Liver (tissue), 10 donors: ENCODE measurements at places on chromosomes 12 and 14.

DNA sequence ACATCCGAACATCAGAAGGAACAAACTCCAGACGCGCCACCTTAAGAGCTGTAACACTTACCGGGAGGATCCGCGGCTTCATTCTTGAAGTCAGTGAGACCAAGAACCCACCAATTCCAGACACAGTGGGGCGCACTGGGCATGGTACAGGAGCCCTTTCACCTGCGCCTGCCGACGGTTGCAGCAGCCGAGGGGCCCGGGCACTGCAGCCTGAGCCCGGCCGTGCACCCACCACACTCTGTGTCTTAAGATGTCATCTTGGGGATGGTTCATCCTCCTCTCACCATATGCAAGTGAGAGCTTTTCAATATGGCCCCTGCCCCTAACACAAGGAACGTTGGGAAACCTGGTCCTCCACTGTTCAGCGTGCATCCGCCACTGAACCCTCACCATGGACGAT, 288.3 kb downstream of the TTC8 start:
- no peak overlapping the region for H3K27ac ChIP-seq
- H3K4me3 ChIP-seq: no peak overlapping the region
- no peaks in the 10 kb centered on the region for H3K27me3 ChIP-seq

DNA sequence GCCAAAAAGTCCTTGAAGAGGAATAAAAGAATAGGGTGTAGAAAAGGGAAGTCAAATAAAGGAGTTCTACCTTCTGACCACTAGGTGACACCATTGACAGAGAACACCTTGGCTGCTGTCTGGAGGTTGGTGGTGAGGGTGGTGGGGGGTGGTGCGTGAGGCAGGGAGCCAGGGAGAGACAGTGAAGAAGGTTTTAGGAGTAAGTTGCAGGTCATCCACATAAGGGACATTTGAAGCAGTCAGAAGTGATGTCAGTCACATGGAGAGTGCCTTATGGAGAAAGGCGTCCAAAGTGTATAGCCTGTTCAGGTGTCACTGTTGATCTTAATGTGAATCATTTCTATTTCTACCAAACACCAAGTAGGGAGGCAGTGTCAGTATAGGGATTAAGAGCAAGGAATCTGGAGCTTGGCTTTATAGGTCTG, 279.3 kb upstream of the DDHD1 start:
- H3K27ac ChIP-seq: no peak overlapping the region
- H3K27me3 ChIP-seq: no peaks in the 10 kb centered on the region
- no peaks in the 10 kb centered on the region for H3K4me1 ChIP-seq
- H3K4me3 ChIP-seq: no peak overlapping the region

DNA sequence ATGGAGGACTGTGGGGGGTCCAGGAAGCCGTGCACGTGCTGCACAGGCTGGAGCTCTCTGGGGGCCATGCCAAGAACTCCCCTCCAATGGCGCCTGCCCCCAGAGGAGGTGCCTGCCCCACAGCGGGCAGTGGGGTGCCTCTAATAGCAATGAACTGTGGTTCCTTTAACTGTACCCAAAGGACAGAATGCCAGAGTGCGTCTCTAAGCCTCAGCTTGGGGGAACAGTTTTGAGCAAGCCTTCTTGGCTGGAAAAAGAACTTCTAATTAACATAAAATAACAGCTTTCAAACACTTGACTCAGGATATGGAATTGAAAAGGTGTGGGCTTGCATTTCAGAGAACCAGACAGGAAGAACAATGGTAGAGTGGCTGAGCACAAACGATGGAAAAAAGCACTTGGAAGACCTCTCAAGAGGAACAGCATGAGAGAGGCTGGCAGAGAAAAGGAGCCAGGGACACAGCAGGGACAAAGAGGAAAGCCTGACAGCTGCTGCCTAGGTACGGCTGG, 195.6 kb downstream of the TTC7B start:
- no peak for DNase-seq
- H3K27me3 ChIP-seq: no peaks in the 10 kb centered on the region
- H3K27ac ChIP-seq: no peak overlapping the region

GRCh38 chr12:89231686-89232085, 120.6 kb downstream of the DUSP6 start:
- no peak overlapping the region for H3K4me3 ChIP-seq
- no peaks in the 10 kb centered on the region for H3K4me1 ChIP-seq
- H3K27ac ChIP-seq: no peak overlapping the region
- no peak for DNase-seq
- H3K36me3 ChIP-seq: no peaks in the 10 kb centered on the region
- no peaks in the 10 kb centered on the region for H3K27me3 ChIP-seq

DNA sequence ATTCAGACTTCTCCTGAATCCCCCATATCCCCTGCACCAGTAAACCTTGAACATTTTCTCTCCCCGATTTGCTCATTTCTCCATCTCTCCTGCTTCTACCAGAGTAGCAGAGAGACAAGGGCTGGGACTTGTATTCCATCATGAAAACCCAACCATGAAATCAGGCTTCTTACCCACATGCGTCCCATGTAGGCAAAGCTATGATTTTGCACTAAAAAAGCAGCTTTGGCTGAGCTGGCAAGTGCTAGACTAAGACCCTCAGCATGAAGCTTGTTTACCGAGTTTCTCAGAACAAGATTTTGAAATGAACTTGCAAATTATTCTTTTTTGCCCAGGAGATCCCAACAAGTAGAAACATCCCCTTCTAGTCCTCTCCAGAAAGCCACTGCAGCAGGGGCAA, 80.3 kb upstream of the RFLNA start:
- no peak for DNase-seq
- H3K27me3 ChIP-seq: no peaks in the 10 kb centered on the region
- H3K27ac ChIP-seq: no peak overlapping the region
- H3K36me3 ChIP-seq: no peaks in the 10 kb centered on the region
- no peak overlapping the region for H3K4me3 ChIP-seq

DNA sequence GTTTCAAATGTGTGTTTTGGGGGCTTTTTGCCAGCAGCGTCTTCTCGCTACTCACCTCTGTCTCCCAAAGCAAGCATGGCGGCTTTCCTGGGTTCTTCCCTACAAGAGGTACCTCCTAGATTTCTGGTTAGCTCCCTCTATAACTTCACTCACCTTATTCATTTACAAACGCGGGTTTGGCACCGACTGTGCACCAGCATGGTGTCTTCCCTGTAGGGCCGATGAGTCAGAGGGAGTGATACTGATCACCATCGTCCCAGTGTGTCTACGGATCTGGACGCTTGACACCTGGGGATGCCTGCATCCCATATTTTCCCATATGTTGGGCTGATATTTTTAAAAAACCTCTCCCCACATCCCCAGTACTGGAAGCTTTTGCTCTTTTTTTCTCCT, 8.0 kb upstream of the SERPINA12 start:
- no peaks in the 10 kb centered on the region for H3K36me3 ChIP-seq
- no peaks in the 10 kb centered on the region for H3K27me3 ChIP-seq
- no peak overlapping the region for H3K4me3 ChIP-seq
- H3K27ac ChIP-seq: no peak overlapping the region

GRCh38 chr12:26238341-26239121, 43.2 kb downstream of the SSPN start:
- no peak for DNase-seq
- H3K4me3 ChIP-seq: no peak overlapping the region
- no peaks in the 10 kb centered on the region for H3K27me3 ChIP-seq
- H3K4me1 ChIP-seq: peaks cover 1% of the 10 kb centered on the region
- no peak overlapping the region for H3K27ac ChIP-seq

DNA sequence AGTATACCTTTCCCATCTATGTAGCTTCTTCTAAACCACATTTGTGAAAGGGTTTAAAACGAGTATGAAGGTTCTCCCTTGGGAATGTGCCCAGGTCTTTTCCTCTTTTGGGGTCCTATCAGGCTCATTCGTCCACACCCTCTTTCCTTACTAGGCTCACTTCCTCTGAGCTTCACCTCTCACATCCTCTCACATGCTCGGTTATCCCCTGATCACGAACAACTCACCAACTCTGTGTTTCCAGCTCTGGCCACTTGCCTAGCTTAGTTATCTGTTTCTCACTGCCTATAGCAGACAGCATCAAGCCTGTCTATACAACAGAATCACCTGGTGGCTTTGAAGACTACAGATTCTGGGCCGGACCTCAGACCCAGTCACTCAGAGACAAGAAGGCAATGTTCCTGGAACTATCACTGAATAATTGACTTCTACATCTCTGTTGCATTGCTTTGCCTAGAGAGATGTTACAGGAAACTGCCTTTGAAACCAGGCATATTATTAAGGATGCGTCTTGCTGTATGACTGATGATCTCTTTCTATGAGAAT, 158.2 kb downstream of the FOXN3 start:
- H3K27me3 ChIP-seq: no peaks in the 10 kb centered on the region
- H3K27ac ChIP-seq: no peak overlapping the region
- no peaks in the 10 kb centered on the region for H3K36me3 ChIP-seq

- no peaks in the 10 kb centered on the region for H3K4me1 ChIP-seq
- no peak overlapping the region for H3K27ac ChIP-seq
- no peaks in the 10 kb centered on the region for H3K36me3 ChIP-seq
Observed at GRCh38 chr14:33696165-33696564, 254.7 kb downstream of the EGLN3 start.

GRCh38 chr12:2118061-2118460, 65.3 kb downstream of the CACNA1C start:
- H3K4me3 ChIP-seq: no peak overlapping the region
- H3K4me1 ChIP-seq: no peaks in the 10 kb centered on the region
- H3K27ac ChIP-seq: no peak overlapping the region
- DNase-seq: no peak
- H3K27me3 ChIP-seq: no peaks in the 10 kb centered on the region

DNA sequence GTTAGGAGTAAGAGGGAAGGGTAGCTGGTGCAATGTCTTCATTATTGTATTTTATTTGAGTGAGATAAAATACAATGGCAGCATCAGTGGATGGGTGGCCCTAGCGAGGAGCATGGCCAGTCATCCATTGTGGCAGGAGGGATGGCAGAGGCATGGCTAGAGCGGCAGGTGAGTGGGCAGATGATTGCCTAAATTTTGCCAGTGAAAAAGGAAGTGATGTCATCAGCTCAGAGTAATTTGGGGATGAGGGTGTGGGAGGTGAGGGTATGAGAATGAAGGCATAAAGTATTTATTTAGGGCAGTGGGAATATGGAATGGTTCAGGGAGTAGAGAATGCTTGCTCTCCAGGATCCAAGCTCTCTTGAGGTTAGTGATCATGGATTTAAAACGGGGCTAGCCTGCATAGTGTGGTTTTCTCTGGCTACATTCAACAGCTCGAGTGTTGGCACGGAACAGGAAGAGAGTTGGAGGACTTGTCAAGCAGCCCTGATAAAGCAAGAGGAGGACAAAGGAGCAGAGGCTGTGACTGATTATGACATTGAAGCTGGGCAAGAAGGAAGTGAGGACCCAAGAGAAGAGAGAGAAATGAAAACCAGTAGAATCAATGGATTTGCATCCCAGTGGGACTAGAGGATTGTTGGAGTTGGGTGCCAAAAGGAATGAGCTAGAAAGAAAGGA, 18.7 kb upstream of the SERPINA6 start:
- no peaks in the 10 kb centered on the region for H3K36me3 ChIP-seq
- no peak overlapping the region for H3K4me3 ChIP-seq
- H3K27ac ChIP-seq: peak overlapping the region; percentile 46
- no peak for DNase-seq
- H3K27me3 ChIP-seq: no peaks in the 10 kb centered on the region

GRCh38 chr14:74190927-74191575, 48.2 kb upstream of the VSX2 start:
- H3K4me1 ChIP-seq: no peaks in the 10 kb centered on the region
- H3K4me3 ChIP-seq: no peak overlapping the region
- DNase-seq: no peak

GRCh38 chr12:94140556-94140955, 7.8 kb upstream of the PLXNC1 start:
- no peaks in the 10 kb centered on the region for H3K36me3 ChIP-seq
- H3K27me3 ChIP-seq: no peaks in the 10 kb centered on the region
- H3K27ac ChIP-seq: no peak overlapping the region
- H3K4me3 ChIP-seq: no peak overlapping the region
- peak; percentile 43 for DNase-seq

- no peaks in the 10 kb centered on the region for H3K27me3 ChIP-seq
- H3K4me1 ChIP-seq: no peaks in the 10 kb centered on the region
- DNase-seq: no peak
- no peak overlapping the region for H3K27ac ChIP-seq
Observed at GRCh38 chr12:111312708-111313107, 56.2 kb downstream of the PHETA1 start.

DNA sequence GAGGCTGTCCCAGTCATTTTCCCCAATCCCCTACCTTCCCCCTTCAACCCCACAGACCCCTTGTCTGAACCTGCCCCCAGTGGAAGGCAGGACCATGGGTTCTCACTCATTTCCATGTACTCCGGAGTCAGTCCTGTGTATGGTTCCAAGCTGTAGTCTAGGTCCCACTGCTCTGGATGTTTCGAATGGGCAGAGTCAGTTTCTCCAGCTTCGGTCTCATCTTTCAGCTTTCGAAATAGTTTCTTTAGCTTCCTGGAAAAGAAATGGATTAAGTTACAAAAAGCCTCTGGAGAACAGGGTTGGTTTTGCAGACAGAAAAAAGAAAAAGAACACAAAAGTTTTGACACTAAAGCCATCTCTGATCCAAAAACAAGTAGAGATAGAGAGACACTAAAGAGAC, 167.5 kb downstream of the NTF3 start:
- no peaks in the 10 kb centered on the region for H3K36me3 ChIP-seq
- H3K4me1 ChIP-seq: no peaks in the 10 kb centered on the region
- H3K27me3 ChIP-seq: no peaks in the 10 kb centered on the region
- no peak overlapping the region for H3K4me3 ChIP-seq

- no peak overlapping the region for H3K27ac ChIP-seq
- H3K36me3 ChIP-seq: no peaks in the 10 kb centered on the region
- H3K27me3 ChIP-seq: no peaks in the 10 kb centered on the region
- H3K4me3 ChIP-seq: no peak overlapping the region
- no peak for DNase-seq
- H3K4me1 ChIP-seq: peaks cover 6% of the 10 kb centered on the region
Observed at GRCh38 chr14:91365552-91365951, 52.1 kb downstream of the CCDC88C start.

DNA sequence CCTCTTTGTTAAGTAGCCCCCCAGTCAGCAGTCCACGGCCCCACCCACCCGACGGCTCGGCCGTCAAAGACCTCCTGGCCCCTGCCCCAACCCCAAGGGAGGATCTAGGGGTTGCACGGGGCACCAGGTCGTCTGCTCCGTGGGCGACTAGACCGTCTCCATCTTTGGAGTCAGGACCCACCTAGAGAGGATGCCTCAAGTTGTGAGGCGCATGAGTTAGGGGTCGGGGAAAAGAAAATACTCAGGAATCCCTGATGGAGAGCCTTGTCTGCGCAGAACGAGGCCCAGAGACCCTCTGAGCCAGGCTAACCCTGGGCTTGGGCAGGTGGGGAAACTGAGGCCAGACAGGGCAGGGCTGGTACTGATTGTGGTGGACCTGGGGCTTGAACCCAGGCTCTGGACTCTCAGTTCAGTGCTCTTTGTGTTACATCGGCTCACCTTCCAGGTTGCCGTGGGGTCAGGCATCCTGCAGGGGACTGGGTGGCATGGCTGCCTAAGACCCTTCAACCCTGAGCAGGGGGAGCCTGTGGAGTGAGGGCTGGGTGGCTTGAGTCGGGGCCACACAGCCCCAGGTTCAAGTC, 839 bp downstream of the OTUB2 start:
- no peak overlapping the region for H3K27ac ChIP-seq
- H3K4me3 ChIP-seq: no peak overlapping the region
- H3K36me3 ChIP-seq: no peaks in the 10 kb centered on the region
- peaks cover 12% of the 10 kb centered on the region for H3K4me1 ChIP-seq
- H3K27me3 ChIP-seq: no peaks in the 10 kb centered on the region

- no peaks in the 10 kb centered on the region for H3K36me3 ChIP-seq
- H3K27ac ChIP-seq: no peak overlapping the region
- DNase-seq: no peak
- no peaks in the 10 kb centered on the region for H3K4me1 ChIP-seq
- H3K27me3 ChIP-seq: peaks cover 3% of the 10 kb centered on the region
Observed at GRCh38 chr14:21711360-21711961, 37.8 kb upstream of the OR4E1 start.
